Stimulated activated CD8-positive, alpha-beta memory T cell treated with anti-CD3 and anti-CD28 coated beads, Interleukin-15, amount 100 ng/mL, for 24 hours (primary cell): ENCODE measurements at places on chromosomes 16 and 17.

GRCh38 chr17:58325289-58325726 is 3.3 kb downstream of the TSPOAP1 start:
- DNase-seq = no peak

DNA sequence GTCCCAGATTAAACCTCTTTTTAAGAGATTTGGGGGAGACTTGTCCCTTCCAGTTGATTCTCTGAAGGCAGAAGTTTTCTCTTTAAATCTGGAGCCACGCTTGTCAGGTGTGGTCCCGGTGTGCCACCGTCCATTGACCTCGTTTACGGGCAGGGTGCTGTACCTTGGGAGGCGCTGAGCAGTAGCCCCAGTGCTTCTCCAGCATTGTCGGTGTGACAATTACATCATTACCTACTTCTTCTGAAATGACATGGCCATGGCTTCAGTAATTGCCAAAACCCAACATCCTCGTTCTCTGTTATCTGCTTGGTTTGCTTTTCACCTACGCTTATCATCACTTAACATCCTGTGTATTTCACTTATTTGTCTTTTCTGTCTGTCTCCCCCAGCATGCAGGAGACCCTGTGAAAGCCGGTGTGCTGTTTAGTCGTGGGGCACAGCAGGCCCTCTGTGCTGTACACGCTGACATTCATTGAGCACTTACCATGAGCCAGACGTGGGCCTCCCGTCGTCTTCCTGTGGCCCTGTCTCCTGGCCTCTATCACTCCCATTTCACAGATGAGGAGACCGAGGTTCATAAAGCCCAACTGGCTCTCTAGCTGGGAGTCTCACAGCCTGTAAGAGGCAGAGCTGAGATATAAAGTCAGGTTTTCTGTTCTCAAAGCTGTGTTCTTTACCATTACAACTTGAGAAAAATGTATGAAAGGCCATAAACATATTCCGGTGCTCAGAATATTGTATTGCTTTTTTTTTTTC is 143.9 kb downstream of the CMIP start:
- no peak for DNase-seq

DNA sequence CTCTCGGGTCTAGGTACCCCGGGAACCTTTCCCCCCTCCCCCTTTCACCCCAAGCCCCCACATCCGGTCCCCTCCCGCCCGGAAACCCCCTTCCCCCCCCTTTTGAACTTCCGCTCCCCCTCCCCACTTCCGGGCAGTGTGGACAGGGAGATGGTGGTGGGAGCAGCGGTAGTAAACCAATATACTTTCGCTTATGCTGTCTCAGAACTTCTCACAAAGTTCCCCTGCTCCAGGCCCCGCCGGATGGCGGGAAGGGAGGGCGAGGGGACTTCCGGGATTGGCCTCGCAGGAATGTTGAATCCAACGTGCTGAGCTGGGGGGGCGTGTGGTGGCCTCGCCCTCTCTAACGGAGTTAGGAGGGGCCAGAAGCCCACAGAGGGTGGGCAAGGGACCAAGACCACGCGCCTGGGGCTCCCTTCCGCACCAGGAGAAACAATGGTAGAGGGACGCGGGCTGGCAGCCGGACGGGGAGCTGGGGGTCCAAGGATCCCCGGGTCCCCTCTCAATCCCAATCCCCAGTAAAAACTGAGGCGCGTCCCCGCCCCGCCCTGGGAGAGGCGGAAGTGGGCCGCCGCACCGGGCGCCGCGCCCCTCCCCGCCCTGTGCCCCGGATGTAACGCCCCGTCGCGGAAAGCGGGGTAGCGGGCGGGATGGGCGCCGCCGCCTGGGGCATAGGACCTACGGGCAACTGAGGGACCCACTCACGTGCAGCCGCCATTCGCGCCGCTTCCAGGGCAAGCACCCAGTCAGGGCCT is 742 bp downstream of the PFN1 start:
- peak; percentile 53 for DNase-seq

DNA sequence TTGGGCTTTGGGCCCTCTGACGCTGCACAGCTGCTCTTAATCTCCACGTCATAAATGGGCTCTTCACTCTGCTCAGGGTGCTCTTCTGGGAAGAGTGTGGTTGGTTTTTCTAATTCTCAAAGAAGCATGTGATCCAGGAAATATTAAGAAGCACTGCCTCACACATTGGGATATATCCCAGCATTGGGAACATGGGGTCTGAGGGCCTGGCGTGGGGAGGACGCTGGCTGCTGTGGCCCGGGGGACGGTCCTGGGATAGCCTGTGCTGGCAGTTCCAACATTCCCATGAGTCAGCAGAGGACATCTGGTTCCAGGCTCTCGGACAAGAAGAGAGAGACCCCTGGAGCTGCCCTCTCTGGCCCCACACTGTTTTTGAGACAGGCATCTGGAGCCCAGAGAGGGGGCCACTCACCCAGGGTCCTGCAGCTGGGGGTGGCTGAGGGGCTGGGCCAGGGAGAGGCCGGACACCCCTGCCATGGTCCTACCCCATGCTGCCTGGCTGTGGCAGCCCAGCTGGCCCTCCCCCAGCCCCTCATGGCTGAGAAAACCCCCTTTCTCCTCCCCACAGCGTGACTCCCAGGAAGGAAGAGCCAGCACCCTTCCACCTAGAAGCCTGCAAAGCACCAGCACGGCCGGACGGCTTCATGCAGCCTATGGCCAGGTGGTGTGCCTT is 58.8 kb downstream of the NT5M start:
- DNase-seq = no peak

DNA sequence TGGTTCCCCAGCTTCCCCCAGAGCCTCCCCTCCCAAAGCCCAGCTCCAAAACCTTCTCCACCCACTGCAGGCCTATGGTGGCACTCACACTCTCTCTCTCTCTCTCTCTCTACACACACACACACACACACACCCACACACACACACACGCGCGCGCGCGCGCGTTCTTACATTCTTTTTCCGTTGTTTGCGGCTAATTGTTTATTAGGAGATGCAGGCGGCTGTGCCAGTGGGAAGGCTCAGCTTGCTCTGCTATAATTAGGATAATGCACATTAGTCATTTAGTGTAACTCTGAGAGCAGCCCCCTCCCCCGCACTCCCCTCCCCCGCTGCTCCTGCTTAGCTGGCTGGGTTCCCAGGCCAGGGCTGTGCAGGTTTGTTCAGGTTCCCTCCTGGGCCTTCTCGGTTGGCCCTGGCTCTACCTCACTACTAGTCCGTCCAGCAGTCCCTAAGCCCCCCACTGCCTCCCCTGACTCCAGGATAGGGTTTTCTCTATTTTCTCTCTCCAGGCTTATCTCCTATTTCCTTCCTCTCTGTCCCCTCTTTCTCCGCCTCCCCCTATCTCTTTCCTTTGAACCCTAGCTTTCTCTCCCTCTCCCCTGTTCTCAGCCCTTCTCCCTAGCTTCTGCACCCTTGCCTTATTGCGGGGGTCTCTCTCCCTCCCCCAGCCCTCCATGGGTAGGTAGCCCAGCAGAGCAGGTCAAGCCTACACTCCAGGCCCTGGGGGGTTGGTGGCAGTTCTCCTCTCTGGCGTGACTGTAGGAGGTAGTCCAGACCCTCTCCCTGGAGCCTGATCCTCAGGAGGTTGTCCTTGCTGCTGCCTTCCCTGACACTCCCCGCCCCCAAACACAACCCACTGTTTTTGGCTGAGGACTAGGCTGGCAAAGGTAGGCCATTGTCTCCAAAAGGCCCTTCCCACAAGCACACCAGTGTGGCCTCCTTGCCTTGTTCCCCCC is 34.0 kb downstream of the TMEM132E start:
- no peak for DNase-seq

DNA sequence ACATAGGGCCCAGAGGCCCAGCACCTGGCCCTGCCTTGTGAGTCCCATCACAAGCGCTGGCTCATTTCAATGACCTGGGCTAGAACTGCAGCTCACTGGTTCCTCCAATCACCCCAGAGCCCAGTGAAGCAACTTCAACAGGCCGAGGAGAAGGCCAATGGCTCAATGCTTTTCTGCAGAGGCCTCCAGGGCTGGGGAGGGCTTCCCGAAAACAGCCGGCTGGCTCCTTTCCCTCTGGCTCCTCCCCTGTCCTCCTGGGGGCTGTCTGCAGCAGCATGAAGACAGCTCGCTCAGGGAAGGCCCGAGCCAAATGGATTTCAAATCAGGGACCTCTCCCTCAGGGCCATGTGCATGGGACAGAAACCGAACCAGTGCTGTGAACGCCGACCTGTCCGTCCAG is 121.6 kb downstream of the ZNF423 start:
- no peak for DNase-seq

- DNase-seq = no peak
Measured at GRCh38 chr16:70430667-70431536, 8.0 kb downstream of the ST3GAL2 start.

- no peak for DNase-seq
Measured at GRCh38 chr17:81096741-81097133, 61.8 kb downstream of the BAIAP2 start.

DNA sequence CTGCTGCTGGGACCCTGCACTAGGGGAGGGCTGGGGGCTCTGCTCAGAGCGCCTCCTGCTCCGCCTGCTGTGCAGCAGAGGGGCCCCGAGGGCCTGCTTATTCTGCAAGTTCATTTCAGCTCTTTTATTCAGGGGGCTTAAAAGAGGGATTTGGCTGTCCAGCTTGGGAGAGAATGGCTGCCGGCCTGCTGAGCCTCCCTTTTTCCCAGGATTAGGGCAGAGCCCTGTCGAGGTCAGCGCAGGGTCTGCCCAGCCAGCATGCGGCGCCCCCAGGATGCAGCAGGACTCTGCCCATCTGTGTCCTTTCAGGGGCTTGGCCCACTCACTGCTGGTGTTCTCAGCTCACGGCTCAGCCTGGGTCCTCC is 1.1 kb downstream of the SMIM5 start:
- no peak for DNase-seq

- DNase-seq = no peak
Measured at GRCh38 chr17:49101054-49101534, 31.5 kb upstream of the B4GALNT2 start.

GRCh38 chr17:31568539-31568938 is 177.1 kb downstream of the RAB11FIP4 start:
- DNase-seq = no peak

DNA sequence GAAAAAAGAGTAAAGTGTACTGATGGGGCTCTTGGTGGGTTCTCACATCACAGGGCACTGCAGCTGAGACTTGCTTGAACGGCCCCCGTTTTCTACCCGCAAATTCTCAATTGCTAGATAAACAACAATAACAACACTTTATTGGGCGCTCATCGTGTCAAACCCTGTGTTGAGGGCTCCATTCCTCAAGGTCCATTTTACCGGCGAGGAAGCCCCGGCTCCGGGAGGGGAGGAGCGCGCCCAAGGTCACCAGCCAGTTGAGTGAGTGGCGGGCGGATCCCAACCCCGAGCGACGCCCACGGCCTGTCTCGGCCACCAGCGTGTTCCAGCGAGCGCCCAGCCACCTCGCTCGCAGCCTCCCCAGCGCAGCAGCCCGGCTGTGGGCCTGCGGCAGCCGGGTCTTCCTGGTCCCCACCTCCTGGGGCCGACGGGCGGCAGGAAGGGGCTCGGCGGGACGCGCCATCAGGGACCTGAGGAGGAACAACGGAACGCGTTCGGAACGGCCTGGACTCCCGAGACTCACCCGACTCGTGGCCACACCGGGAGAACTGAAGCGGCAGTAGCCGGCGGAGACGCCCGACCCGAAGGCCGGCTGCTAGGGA is 373 bp downstream of the CMC2 start:
- DNase-seq = peak; percentile 29

DNA sequence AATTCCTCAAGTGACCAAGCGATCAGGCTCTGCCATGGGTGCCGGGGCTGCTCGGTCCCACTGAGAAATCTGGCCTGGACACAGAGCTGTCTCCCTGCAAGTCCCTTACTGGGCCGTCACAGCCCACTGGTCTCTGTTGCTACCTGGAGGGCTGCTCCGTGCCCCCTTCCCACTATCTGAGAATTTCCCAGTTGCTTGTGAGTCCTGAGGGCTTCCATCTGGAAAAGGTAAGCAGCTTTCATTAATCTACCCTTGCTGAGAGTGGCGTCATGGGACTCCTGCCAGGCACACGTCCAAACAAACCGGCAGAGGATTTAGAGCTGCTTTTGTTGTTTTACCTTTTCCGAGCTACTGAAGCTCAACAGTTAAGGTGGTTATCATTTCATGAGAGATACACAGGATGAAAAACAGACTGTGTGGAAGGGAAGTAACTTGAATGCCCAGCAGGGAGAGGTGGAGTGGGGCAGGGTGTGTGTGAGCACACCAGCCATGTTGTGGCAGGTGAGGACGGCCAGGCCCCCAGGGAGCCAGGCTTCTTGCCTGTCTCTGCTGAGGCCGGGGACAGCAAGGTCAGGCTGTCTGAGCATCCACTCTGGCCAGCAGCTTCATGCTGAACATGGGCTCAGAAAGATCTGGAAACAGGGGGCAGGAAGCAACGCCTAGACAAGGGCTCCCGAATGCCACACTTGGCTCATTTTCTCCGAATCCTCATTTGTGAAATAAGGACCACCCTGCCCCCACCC is 50.6 kb downstream of the GTF3C1 start:
- no peak for DNase-seq

DNA sequence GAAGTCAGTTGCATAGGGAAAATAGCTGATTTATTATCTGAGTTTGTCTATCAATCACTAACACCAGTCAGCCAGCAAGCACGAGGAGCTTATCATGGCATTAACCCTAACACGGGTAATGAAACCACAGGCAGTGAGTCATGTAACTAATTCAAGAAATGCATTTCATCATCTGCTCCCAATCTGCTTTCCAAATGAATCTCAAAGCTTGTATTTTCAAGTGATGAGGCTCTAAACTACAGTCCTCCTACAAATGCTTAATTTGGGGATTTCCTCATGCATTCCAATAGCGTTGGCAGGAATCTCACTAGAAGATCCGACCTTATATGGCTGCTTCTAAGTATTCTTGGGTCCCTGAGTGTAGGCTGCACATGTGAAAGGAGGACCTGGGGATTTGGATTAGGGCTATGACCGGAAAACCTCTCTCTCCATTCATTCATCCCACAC is 118.4 kb upstream of the HSBP1 start:
- no peak for DNase-seq

GRCh38 chr16:69701866-69702265 is 24.5 kb downstream of the NQO1 start:
- no peak for DNase-seq

- no peak for DNase-seq
Measured at GRCh38 chr16:57645691-57646387, 17.4 kb downstream of the ADGRG1 start.

DNA sequence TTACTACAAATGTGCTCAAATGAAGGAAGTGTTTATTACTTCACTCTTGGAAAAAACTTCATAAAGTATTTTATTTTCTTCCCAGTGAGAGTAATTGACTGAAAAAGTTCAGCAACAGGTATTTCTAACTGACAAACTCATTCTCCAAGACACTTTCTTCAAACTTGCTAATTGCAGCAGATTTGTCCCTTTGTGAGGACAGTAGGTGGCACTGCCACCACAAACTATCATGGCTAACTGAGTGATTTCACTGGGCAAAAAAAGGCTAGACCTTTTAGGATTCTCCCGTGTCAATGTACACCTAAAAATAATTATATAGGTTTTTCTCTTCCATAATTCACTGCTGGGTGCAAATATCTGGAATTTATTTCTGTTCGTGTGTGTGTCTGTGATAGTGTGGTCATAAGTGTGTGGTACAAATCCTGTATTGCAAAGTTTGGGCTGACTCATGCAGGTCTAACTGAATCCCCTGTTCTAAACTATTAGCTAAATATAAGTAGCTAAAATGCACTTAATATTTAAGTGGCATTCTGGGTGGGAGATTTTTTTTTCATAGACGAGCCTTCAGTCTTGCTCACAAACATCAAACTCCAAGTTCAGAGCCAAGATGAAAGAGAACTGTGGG is 3.9 kb downstream of the HS3ST3A1 start:
- DNase-seq = no peak

GRCh38 chr16:2148714-2149629 is 547 bp downstream of the RAB26 start:
- no peak for DNase-seq
